Left lung (tissue), 14 donors: ENCODE measurements at places on chromosomes 13 and 19. TPM values are rescaled to one million over a fixed set of nuclear protein-coding genes. Genes with fewer than 3 reads are reported as not detected.
A peak's percentile ranks its signal among the peaks of the same experiment; 100 is the strongest.

CCDC194 gene
- total RNA-seq, result 1.4 TPM

PROZ gene
- not detected for total RNA-seq

FGF21 gene
- total RNA-seq, result not detected

NOVA2 gene
- 12.6 TPM for total RNA-seq

GRCh38 chr13:49454388-49455006, 10.4 kb downstream of the SETDB2 start:
- DNase-seq, result no peak

GRCh38 chr13:45474584-45475454, 10.1 kb downstream of the COG3 start:
- no peak for DNase-seq

- DNase-seq, result no peak
Observed at GRCh38 chr13:92572190-92572589, 654.4 kb upstream of the GPC6 start.

DNA sequence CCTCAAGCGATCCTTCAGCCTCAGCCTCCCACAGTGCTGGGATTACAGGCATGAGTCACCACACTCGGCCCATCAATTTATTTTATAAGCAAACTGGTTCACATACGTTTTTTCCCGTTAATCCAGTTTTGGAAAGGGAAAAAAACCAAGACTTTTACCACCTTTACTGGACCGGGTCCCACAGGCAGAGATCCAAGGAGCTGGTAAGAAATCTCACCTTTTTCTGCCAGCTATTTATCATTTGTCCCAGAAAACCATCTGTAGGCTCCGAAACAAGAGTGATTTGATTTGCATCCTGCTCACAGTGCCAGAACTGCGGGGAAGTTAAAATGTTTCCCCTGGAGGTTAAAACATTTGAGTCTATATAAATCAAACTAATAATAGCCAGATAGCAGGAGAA, 6.3 kb upstream of the FUT2 start:
- no peak for DNase-seq

- DNase-seq, result no peak
Observed at GRCh38 chr13:111247552-111247951, 72.9 kb upstream of the TEX29 start.

- no peak for DNase-seq
Observed at GRCh38 chr19:944663-945241, 18.9 kb downstream of the ARID3A start.

- no peak for DNase-seq
Observed at GRCh38 chr13:49428041-49428763, 15.7 kb downstream of the CAB39L start.

GRCh38 chr19:42571116-42571515, 23.6 kb downstream of the CEACAM8 start:
- no peak for DNase-seq

DNA sequence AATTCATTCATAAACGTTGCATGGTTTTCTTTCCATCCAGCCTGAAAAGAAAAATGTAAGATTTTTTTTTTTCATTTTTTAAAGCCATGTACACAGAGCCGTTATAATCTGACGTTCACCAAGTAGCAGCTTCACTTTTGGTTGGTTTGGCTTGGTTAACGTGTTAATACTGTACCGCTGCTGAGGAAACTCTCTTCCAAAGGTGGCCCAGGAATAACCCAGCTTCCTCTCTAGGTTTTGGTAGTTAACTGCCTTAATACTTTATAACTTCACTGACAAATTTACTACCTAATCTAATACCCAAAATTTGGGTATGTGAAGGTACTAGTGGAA, 1.7 kb downstream of the INTS6 start:
- DNase-seq, result no peak

DNA sequence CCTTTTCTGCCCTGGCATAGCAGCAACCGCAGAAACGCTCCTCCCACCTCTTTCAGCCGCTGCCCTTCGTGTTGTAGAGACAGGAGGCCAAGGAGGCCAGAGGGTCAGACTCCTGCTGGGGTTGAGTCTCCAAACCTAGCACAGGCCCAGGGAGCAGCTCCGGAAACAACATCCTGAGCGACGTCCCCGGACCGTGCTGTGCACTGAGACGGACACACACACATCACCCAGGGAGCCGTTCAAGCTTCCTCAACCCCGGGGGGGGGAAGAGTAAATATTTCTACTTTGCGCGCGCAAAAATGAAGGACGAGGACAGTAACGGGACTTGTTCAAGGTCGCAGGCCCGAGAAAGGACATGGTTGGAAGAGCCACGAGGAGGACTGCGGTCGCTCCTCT, 657 bp downstream of the ZNF550 start:
- peak; percentile 39 for DNase-seq

- peak; percentile 94 for DNase-seq
Observed at GRCh38 chr19:43983912-43984686, at the start of gene ZNF155. Gene ZNF155 (plus strand): TSS chr19:43984188. CDS start chr19:43988544, 4,356 bp downstream.

- no peak for DNase-seq
Observed at GRCh38 chr19:485077-485476, 11.2 kb upstream of the MADCAM1 start.

- DNase-seq, result no peak
Observed at GRCh38 chr19:5484398-5485285, 29.4 kb downstream of the ZNRF4 start.

DNA sequence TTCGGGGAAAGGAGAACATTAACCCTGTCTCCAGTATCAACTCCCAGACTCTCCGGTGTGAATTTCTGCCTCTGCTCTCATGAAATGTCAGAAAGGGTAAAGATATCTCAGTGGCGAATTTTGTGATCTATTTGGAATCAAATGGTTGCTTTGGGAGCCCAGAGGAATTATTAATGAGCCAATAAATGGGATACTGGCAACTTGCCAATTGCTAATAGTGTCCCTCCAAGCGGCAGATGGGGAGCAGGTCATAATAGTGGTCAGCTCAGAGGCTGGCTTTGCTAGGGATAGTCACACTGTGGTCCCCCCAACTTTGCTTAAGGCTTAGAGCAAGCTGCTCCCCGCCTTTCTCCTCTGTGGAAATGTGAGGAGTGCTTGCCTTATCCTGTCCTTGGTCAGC, 176.1 kb upstream of the KL start:
- no peak for DNase-seq
